DND-41 (cell line): ENCODE measurements at places on chromosomes 13 and 19.

DNA sequence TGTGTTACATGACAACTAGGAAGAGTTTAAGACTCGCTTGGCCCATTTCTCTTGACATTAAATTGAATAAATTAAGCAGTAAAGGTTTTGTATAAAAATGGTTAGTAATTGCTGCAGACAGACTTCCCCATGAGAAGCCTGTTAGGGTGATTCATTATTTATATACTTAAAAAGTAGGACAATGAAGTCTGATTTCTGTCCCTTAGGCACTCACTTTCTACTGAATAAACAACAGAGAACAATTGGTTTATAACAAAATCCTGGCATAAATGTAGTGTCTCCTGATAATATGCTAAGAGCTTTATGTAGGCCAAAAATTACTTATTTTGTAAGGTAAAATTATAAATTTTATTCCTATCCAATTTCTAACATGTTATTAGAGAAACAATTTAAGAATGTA lies 2138.5 kb upstream of the PCDH20 start:
- DNase-seq, result no peak

GRCh38 chr13:33271759-33272158 lies 13.8 kb downstream of the STARD13 start:
- no peak for DNase-seq

GRCh38 chr19:39098365-39099269 lies 14.4 kb downstream of the ACP7 start:
- DNase-seq, result no peak

DNA sequence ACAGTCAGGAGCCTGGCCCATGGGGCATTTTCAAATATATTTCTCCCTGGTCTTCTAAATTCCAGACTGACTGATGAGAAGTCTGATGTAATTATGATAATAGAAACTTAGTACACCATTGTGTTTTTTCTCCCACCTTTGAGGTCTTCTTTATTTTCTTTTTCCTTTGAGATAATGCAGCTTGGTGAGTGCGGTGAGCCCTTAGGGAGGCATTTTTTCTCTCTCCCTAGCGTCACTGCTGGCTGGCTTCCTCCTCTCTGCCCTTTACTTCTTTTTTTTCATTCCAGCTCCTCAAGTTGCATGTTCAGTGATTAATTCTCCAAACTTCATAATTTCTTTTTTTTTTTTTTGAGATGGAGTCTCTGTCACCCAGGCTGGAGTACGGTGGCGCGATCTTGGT lies 12.8 kb upstream of the CDC42EP5 start:
- DNase-seq, result no peak

DNA sequence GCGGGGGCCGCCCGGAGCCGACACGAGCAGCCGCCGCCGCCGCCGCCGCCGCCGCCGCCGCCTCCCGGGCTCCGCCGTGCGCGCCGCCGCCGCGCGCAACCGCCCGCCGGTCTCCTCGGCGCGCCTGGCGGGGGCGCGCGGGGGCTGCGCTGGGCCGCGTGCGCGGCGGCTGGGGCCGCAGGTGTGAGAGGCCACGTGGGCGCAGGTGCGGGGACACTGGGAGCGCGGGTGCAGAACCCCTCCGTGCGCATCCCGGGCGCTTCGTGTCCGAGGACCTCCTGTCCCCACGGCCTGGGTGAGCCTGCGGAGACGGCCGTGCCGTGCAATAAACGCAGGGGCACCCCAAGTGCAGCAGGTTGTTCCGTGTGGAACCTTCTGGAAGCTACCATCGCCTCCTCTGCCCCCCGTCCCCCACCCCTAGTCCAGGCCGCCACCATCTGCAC lies at the start of gene LINGO3:
Gene LINGO3 (minus strand): TSS at position 41 of the 443 bp plus-strand sequence. CDS start 16,378 bp downstream, outside the sequence.
- DNase-seq, result no peak

DNA sequence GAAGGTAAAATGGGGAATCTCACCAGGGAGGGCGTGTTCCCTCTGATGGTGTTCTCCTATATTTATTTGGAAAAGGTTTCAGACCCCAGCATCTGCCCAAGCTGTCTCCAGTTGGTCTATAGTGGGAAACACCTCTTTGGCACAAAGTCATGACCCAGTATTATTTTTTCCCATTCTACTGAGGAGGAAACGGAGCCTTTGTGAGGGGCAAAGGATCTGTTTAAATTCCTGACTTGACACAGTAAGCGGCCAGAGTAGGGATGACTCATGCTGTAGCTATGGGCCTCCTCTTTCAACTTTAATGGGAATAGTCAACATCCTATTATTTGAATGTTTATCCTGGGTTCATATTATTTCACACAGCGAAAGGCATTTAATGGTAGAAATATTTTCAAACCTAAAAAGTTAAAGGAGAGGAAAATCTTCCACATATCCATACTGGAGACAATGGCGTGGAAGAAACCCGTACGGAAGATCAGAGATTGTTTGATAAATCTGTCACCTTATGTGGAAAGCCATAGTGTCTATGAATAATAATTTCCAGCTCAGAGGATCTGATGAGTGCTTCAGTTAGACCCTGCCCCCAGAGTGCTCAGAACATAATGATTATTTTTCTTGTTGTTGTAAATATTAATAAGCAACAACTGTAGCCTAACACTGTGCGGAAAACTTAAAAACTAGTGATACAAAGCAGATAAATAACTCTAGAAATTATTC lies 126.0 kb downstream of the FOXO1 start:
- no peak for DNase-seq

- peak; percentile 53 for DNase-seq
Measured at GRCh38 chr13:51844862-51845573, at the start of gene TMEM272. Gene TMEM272 (minus strand): TSS chr13:51845177. CDS start chr13:51838530, 6,647 bp downstream.

- DNase-seq, result no peak
Measured at GRCh38 chr19:17778968-17779929, 15.7 kb upstream of the B3GNT3 start.

DNA sequence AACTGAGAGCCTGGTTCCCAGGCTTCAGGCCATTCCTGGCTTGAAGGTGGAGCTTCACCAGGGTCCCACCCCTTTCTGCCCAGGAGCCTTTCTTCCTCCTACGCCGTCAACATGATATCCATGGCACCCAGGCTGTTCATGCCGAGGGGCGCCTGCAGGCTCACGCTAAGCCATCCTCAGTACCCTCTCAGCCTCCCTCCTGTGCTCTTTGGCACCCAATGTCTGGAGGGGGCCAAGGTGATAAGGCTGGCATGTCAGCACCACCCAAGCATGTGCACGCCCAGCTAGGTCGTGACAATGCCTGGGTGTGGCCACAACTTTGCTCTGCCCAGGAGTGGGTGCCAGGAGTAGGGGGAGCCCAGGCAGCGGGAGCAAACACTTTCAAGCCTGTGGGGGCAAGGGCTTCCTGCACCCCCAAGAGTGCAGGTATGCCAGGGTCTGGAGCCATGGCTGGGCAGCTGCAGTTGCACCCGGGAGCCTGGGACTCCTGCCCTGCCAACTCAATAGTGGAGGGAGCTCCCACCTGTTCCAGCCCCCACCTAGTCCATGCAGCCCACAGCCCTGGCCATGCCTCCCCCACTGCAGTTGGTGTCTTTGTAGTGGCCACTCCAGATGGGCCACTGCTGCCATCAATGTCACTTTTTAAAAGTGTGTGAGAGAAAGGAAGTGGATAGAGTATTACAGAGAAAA lies 219.9 kb downstream of the MAB21L1 start:
- DNase-seq, result no peak

GRCh38 chr19:10008184-10008765 lies 2.0 kb downstream of the COL5A3 start:
- DNase-seq, result no peak

GRCh38 chr13:27022571-27023311 lies 148.9 kb downstream of the USP12 start:
- no peak for DNase-seq

- DNase-seq, result no peak
Measured at GRCh38 chr13:94419925-94420305, 59.6 kb downstream of the DCT start.

- DNase-seq, result no peak
Measured at GRCh38 chr13:78598116-78598781, 5.1 kb downstream of the POU4F1 start.

DNA sequence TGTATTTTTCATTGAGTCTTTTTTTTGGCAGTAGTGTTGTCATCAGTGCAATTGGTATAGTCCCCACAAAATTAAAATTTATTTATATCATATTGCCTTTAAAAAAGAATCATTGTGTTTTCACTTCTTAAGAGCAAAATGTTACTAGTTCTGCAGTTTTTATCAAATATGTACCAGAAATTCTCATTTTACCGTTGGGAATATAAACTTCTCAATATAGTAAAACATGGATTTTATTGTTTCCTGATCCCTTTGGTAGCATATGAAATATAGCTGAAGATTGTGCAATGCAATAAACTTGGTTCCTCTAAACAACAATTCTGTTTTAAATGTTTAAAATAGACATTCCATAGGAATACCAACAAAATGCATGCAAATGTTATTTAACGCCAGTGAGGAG lies 306.5 kb upstream of the PCDH20 start:
- DNase-seq, result no peak

GRCh38 chr19:44367024-44367423 lies 10.5 kb upstream of the ZNF112 start:
- DNase-seq, result no peak

- DNase-seq, result no peak
Measured at GRCh38 chr13:82370316-82370715, 1512.0 kb downstream of the SLITRK1 start.

- DNase-seq, result no peak
Measured at GRCh38 chr19:11138601-11139300, 16.8 kb downstream of the SPC24 start.
